Tongue (tissue), 3 donors: ENCODE measurements at places on chromosomes 2 and 18.
A peak's percentile ranks its signal among the peaks of the same experiment; 100 is the strongest.

GRCh38 chr2:134011936-134012586 lies 241.8 kb upstream of the MGAT5 start:
- no peak for DNase-seq

GRCh38 chr2:231522418-231523180 lies 7.6 kb downstream of the NMUR1 start:
- DNase-seq: no peak

- no peak for DNase-seq
These were observed 80.4 kb upstream of the SALL3 start for GRCh38 chr18:78899241-78899640.

- DNase-seq: peak; percentile 48
These were observed 78.2 kb upstream of the UGP2 start for GRCh38 chr2:63763391-63763941.

GRCh38 chr2:11203480-11203879 lies 48.2 kb downstream of the SLC66A3 start:
- no peak for DNase-seq

DNA sequence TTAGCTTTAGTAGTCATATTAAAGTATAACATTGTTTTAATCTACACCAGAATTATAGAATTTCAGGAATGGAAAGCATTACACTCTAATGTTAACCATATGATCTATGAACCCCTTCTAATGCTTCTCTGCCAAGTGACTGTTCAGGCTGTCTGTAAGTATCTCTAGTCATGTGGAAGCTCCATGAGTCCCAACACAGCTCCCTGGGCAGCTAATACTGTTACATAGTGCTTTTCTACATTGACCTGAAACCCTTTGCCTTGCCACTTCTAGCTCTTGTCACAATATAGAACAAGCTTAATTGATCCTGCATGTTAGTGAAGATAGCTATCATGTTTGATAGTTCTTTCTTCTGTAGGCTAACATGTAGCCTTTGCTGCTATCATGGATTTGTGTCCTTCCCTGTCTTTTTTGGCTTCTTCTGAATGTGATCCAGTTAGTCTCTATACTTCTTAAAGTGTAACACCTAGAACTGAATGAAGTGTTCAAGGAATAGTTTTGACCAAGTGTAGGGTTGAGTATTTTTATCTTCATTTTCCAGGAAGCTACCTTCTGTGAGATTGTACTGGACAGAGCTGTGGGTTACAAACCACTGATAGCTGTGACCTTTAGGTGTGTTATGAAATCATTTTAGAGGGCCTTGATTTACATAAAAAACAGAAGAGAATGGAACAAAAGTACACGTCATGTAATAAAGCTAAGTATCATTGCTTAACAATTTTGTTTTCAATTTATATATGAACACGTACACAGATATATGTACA lies 23.7 kb downstream of the BABAM2 start:
- peak; percentile 6 for DNase-seq

DNA sequence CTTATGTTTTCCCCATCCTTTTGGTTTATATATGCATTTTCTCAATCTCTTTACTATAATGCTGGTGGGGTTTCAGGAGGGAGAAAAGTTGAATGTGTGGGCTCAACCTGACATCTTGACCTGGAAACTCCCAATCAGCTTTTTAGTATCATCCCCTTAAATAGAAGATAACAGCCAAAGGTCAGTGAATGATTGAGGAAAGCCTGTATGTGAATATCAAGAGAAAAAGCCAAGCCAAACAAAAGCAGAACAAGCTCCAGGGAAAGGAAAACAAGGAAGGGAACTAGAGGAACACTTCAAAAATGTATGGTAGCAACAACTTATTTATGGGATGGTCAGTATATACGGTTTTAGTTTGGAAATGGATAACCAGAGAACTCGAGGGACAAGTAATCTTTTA lies 28.3 kb upstream of the ATOH8 start:
- DNase-seq: no peak
